Stimulated activated CD4-positive, alpha-beta T cell treated with anti-CD3 and anti-CD28 coated beads, Interleukin-12 subunit alpha, Interleukin-12 subunit beta, amount 100 ng/mL, for 4 hours (primary cell): ENCODE measurements at places on chromosomes 7 and 10.

DNA sequence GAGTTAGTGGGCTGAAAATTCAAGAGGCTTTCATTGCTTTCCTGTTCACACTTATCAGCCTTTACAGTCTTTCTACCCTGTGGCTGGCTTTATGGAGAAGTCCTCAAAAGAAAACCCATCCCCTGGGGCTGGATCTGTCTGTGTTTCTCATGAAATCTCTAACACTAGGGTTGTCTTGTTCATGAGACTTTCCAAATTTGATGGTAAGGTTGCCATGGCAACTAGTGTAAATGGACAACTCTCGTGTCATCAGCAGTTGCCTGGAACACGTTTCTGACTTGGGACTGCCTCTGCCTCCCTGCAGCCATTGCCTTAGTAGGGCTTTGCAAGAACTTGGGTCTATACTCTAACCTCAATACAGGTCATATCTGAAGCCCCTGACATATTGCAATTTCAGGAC, 35.8 kb upstream of the PLPP4 start:
- DNase-seq: no peak

- no peak for DNase-seq
Measured at GRCh38 chr10:29239569-29240472, 49.0 kb upstream of the LYZL1 start.

GRCh38 chr7:149610441-149611011, 112.9 kb upstream of the ZNF746 start:
- DNase-seq: no peak

DNA sequence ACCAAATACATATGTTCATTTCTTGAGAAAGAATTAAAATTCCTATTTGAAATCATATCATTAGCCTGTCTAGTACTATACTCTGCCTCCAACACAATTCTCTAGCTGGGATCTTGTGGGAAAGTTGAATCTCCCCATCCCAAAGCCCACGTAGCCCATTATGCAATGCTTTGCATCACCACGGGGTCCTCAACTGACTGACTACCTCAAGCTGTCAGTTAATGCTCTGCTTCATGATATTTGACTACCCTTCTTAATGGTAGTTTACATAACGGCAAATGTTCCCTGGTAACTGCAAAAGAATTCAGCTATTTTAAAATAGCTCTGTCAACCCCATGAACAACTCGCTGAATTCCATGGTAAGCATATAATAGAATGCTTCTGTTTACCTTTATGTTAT, 23.3 kb upstream of the PALS2 start:
- DNase-seq: no peak

- DNase-seq: no peak
Measured at GRCh38 chr7:78703391-78703790, 750.1 kb downstream of the MAGI2 start.

DNA sequence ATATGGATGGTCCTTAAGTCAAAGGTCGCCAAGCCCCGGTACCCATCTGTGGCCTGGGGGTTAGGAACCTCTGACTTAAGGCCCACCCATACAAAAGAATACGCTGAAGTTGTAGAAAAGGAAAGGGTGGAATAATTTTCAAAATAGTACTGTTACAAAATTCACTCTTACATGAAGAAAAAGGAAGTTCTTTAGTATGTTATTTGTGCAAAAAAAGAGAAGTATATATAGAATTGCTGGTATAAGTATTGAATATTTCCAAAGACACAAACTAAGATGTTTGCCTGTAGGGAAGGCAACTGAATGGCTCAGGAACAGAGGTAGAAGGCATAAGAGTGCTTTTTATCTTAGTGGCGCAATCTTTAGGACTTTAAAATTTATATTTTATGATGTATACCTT, 78.7 kb downstream of the PRLHR start:
- no peak for DNase-seq

DNA sequence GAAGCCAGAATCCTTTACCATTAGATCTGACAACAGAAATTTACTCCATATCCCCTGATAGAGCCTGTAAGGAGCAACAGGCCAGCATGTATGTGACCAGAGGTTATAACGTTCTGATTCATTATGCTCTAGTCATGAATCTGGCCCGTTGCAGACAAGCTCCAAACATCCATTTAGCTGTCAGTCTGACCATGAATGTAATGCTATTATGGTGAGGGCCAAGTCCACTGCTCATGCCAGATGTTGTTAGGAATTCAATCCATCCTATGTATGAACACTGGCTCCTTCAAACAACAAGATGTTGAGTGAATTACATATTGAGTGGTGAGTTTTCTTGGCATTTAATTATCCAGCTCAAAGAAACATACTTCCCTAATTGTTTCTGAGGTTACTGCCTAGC, 610.1 kb upstream of the ANKRD30A start:
- DNase-seq: no peak

- DNase-seq: no peak
Measured at GRCh38 chr7:96183163-96183670, 138.7 kb downstream of the SLC25A13 start.

DNA sequence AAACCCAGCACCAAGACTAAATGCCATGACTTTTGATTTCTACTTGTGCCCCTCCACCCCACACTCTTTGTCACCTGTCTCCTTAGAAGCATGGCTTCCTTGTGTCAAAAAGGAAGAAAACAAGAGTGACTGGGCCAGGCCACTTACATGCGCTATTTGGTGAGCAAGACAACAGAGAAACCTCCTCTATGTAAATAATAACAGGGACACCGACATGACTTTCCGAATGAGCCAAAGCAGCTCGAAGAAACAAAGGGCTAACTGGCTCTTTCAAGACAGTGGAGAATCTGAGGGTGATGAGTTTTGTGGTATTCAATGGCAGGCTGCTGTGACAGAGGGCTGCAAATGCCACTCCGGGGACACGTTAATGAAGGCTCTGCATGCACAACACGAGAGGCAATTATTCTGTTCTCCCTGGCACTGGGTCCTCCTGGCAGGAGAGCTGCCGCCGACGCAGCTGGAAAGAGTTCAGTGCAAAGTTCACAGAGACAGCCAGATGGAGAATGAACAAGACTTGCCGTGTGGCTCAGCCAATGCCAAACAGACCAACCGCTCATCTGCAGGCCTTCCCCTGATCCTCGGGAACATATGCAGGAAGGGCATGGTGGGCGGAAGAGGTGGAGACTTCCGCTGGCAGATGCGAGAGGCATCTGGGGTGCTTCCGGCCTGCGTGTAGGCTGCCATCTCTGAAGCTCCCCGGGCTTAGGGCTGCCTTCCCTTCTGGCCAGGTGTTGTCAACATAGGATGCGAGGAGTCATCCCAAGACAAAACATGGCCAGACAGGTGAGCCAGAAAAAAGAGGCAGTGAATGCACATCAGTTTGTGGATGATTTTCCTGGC, 59.1 kb upstream of the SMNDC1 start:
- no peak for DNase-seq

DNA sequence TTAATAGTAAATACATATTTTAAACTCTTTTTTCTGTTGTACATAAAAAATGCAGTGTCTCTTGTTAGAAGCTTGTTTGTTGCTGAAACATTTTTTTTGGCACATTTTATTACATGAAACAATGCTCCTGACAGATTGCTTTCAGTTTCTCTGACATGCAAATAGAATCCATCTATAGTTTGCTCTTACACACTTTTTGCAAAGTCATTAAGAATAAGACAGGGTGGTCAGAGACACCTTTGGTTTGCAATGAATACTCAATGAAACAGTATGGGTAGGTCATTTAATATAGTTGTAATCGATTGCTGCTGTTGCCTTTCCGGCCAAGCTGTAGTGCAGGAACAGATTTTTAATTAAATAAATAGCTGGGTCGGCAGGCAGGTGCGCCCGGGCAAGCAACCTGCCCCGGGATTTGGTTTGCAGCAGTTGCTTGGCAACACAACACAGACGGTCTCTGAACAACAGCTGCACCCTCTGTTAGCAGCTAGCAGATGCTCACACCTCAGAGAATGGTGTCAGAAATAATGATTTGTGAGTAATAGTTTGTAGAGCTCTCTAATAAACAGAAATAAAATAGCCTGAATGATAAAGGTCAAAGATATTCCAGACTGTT, 115.7 kb upstream of the CACNA2D1 start:
- no peak for DNase-seq

DNA sequence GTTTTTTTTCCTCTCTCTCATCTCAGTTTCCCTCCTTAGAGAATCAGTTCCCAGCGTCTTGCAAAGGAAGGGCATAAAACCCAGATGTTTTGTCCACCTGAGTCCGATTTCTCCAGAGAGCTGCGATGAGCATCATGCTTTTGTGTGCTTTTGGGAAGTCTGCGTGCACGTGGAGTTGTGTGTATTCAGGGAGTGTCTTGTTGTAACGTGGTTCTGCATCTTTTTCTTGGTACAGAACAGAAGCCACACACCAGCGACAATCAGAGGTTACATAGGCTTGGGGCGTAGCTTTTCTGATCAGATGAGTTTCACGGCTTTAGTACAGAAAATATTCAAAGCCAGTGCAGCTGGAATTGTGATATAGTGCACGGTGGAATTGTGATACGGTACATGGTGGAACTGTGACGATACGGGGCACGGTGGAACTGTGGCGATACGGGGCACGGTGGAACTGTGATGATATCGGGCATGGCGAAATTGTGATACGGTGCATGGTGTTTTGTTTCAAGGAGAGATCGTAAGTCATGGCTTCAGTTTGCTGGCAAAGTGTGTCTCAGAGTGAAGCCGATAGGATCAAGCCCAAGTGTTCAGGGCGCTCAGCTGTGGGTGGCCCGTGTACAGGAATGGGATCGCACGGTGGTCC, 32.8 kb downstream of the FOXK1 start:
- no peak for DNase-seq

- DNase-seq: no peak
Measured at GRCh38 chr7:156752367-156753228, 112.0 kb downstream of the RNF32 start.

GRCh38 chr7:138513344-138513871, 53.3 kb downstream of the TRIM24 start:
- DNase-seq: no peak

- no peak for DNase-seq
Measured at GRCh38 chr7:117800406-117800805, 72.8 kb downstream of the CTTNBP2 start.

DNA sequence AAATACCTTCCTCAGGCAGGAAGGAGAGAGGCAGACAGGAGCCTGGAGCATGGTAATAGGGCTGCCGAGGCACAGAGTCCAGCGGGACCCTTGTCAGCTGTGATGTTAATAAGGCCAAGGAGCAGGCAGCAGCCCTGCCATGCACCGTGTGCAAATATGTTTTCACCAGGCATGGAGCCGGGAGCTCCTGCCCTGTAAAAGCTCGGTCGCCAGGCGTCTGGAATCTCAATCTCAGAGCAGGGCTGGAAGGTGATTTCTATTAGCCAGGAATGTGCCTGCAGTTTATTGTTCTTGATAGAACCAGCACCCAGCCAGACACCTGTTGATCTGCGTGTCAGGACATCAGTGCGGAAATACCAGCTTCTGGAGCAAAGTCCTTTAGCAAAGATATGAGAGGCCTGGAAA, 469.8 kb downstream of the GLRX3 start:
- no peak for DNase-seq

GRCh38 chr7:1647961-1648672, 22.0 kb upstream of the ELFN1 start:
- no peak for DNase-seq

DNA sequence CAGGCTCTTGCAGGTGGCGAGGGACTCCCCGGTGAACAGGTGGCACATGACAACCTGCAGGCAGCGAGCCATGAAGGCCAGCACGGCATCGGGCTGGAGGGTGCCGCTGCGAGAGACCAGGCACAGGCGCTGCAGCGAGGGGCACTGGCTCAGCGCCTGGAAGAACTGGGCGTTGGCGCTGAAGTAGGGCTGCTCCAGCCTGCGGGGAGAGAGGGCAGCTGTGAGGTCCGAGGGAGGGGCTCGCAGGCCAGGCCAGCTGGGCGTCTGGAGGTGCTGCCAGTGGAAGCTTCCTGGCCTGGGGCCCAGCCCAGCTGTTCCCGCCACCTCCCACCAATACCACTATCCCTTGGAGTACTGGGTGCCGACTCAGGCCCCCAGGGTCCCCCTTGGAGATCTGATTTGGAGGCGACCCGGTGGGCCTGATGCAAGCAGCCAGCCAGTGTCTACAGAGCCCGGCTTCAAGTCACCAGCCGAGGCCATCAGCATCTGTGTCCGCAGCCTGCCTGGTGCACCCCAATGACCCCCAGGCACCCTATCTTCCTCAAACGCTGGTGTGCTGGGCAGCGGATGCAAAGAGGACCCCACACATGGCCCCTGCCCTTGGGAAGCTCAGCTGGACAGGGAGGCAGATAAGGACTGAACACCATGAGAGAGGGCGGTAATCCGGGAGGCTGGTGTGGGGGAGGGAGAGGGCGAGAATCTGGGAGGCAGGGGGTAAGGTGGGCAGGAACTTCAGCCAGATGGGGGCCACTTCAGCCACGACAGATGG, 67.8 kb upstream of the TNRC18 start:
- DNase-seq: no peak

DNA sequence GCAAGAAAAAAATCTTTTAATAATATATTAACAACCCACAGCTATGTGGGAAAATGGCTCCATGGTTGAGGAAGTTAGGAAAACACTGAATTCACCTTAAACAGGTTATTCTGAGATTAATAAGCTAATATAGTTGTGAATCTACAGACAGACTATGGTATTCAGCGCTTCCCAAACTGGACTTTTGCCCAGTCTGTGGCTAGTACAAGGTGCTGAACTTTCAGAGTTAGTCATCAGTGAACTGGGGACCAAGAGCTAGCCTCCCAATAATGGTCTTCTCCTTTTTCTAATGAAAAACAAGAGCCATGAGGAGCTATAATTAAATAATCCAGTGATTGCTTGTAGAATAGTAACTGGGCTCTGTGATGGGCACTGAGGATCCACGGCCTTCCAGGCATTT, 65.3 kb downstream of the FRMPD2 start:
- DNase-seq: no peak

DNA sequence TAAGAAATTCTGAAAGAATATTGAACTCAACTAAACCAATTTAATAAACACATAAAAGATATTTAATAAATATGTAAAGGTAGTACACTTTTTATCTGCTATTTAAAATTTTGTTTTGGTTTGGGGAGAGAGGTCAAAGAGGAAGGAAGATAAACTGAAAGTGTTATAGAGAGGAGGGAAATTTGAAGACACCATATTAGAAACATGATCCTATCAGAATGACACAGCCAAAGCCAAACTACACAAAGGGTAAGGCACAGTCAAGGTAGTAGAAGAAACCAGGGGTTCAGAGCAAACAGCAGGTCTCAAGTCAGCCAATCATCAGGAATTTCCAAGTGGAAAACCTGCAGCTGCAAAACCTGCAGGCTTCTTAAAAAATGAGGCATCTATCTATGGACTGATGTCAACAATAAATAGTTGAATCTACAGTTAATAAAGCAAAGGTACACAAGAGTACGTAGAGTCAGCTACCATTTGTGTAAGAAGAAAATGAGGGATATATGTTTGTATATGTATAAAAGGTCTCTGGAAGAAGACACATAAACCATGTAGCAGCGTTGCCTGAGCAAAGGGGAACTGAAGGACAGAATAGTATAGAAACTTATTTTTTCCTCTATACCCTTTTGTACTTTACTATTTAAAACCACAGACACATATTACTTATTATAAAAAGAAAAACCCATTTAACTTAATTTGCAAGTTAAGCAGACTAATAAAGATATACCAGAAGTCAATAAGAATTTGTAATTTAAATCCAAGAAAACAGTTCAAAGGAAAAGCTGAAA, 10.0 kb downstream of the ZNF800 start:
- no peak for DNase-seq
